ENCODE measurements at places on chromosomes 12 and 14.

GRCh38 chr12:38159092-38159551 is 157.5 kb upstream of the ALG10B start:
- H3K4me3 ChIP-seq, result no peak overlapping the region
- H3K27ac ChIP-seq, result no peak overlapping the region
- H3K27me3 ChIP-seq, result no peaks in the 10 kb centered on the region

DNA sequence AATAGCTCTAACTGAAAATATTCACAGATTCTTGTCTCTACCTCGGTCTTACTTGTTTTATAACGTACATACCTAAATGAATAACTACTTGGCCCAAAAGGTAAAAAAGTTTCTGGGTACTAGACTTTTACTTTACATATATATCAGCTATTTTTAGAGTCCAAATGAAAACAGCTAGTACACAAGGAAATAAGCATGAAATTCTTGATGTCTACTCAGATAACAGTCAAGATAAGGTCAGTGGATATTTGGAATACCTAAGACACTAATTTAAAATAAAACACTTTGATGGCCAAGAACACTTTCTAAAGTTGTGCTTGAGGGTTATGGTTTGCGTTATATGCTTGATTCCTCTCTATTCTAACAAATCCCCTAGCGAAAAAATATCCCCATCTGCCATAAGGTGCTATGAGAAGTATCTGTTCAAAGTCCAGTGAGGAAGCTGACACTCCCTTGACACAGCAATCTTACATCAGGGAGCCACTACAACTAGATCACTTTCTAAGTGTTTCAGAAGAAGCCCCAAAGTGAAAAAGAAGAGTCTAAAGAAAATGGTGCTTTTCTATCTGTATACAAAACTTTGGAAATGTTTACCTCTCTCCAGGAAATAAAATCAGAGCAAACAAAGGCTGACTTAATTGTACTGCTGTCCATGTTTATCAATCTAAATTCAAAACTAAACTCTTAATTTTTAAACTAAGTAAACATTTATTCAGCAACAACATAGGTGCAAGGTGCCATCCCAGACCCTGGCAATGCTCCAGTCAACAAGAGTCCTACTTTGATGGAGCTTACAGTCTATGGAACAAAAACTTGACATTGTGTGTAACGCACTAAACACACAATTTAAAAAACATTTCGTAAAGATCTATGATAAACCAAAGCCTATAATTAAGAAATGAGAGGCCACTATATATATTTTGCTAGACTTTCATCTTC is 11.7 kb downstream of the PTPN21 start:
- H3K4me3 ChIP-seq, result no peak overlapping the region
- no peaks in the 10 kb centered on the region for H3K27me3 ChIP-seq
- DNase-seq, result no peak
- no peak overlapping the region for H3K27ac ChIP-seq
- H3K4me1 ChIP-seq, result peaks cover 51% of the 10 kb centered on the region
- H3K36me3 ChIP-seq, result no peaks in the 10 kb centered on the region

DNA sequence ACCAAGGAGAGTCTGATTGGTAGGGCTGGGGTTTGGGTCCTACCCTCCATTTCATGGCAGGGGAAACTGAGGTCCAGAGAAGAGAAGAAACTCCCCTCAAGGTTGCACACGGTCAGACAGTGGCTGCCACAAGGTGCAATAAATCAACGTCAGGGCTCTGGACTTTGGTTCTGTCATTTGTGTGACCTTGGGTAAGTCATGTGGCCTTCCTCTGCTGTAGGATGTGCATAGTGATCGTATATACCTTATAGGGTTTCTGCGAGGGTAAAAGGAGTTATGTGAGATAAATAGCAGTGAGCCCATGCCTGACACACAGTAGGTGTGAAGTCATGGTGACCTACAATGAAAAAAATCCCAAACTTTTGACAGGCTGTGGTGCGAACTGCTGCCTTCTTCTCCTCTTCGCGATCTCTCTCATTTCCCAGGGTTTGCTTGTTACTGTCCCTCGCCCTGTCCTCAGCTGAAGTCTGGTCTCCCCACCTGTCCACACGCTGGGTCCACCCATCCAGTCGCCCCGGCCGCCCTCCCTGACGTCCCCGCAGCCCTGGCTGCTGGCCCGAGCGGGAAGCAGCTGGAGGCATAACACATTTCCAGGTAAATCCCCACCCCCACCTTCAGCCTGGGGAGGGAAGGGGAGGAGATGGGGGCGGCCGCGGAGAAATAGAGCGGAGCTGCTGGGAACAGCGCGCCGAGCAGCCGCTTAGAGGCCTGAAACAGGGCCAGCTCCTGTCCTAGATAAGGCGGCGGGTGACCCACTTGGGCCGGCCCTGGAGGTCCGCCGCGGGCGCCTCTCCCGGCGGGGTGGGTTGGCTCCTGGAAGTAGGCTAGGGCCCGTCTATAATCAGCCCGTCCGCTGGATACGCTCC is 1.8 kb upstream of the FAM222A start:
- no peak overlapping the region for H3K4me3 ChIP-seq
- no peak for DNase-seq
- H3K36me3 ChIP-seq, result no peaks in the 10 kb centered on the region
- no peak overlapping the region for H3K27ac ChIP-seq
- peaks cover 23% of the 10 kb centered on the region for H3K27me3 ChIP-seq

- H3K4me3 ChIP-seq, result no peak overlapping the region
- no peaks in the 10 kb centered on the region for H3K4me1 ChIP-seq
- H3K27ac ChIP-seq, result no peak overlapping the region
- H3K36me3 ChIP-seq, result no peaks in the 10 kb centered on the region
- no peaks in the 10 kb centered on the region for H3K27me3 ChIP-seq
Measured at GRCh38 chr12:117404203-117404853, 42.9 kb upstream of the NOS1 start.

DNA sequence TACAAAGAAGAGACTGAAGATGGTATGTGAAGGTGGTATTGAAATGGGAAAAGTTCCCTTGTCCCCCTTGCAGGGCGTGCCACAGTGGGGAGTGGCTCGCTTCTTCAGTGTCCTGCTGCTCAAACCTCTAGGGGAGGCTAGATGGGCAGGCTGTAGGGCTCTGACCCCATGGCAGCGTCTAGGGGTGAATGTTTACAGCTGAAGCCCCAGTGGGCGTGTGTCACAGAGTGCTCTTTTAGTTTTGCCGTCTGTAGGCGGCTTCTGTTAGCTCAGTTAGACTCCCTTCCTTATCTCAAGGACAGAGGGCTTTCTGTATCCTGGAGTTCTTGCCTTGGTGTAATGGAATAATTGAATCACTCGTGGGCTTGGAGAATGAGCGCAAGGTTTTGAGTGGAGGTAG is 266.2 kb downstream of the RAD51B start:
- H3K27ac ChIP-seq, result no peak overlapping the region
- no peaks in the 10 kb centered on the region for H3K27me3 ChIP-seq
- H3K4me3 ChIP-seq, result no peak overlapping the region
- H3K36me3 ChIP-seq, result no peaks in the 10 kb centered on the region

DNA sequence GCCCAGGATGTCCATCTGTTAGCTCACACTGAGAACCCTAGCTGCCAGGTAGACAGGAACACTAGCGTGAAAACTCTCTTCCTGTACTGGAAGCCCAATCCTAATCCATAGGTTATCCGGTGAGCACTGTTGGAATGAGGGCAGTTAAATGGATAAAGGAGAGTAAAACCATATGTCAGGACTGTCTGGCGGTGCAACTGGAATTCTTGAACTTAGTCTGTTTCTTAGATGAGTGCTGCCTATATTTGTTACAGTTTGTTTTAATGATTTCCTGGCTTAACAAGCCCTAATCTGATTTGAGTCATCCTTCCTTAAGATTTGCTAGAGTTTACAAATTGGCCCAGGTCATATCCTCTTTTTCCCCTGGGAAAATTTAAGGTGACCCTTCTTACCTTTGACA is 104.7 kb downstream of the ANO4 start:
- no peaks in the 10 kb centered on the region for H3K36me3 ChIP-seq
- H3K27ac ChIP-seq, result no peak overlapping the region
- H3K4me1 ChIP-seq, result no peaks in the 10 kb centered on the region
- no peak overlapping the region for H3K4me3 ChIP-seq

- H3K36me3 ChIP-seq, result no peaks in the 10 kb centered on the region
- no peak for DNase-seq
- no peaks in the 10 kb centered on the region for H3K27me3 ChIP-seq
- peak overlapping the region; percentile 18 for H3K27ac ChIP-seq
- no peak overlapping the region for H3K4me3 ChIP-seq
Measured at GRCh38 chr14:92553438-92553837, 39.9 kb downstream of the RIN3 start.

GRCh38 chr12:89542912-89543592 is 17.2 kb upstream of the POC1B start:
- DNase-seq, result peak; percentile 74
- H3K36me3 ChIP-seq, result no peaks in the 10 kb centered on the region
- no peaks in the 10 kb centered on the region for H3K4me1 ChIP-seq
- no peak overlapping the region for H3K27ac ChIP-seq

DNA sequence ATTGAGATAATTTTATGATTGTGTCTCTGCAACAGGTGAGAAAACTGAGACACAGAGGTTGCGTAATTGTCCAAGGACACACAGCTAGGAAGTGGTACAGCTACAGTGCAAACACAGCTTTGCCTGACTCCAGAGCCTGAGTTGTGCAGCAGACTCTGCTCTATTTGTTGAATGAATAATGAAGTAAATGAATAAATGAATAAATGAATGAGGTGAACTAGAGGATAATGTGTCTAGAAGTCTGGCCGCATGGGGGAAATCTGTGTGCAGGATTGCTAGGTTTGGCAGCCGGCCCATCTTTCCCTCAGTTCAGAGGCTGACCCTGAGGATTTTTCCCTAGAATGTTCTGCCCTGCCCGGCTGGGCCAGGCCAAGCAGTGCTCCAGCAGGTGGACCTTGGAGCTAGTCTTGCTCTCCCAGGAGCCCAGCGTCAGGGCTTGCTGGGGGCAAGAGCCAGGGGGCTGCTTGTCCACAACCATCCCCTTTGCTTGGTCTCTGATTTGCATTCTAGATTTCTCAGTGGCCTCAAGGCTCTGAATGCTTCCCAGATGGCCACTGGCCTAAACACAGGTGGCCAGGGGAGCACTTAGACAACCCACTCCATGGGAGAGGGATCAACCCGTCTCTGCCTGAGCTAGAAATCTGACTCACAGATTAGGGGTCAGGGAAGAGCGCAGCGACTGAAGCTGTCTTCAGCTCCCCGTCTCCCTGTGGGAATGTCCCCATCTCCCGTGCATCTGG is 225.2 kb downstream of the C12orf75 start:
- no peak overlapping the region for H3K27ac ChIP-seq
- H3K4me3 ChIP-seq, result no peak overlapping the region
- DNase-seq, result no peak

GRCh38 chr12:45909041-45909713 is 81.2 kb downstream of the SCAF11 start:
- peaks cover 47% of the 10 kb centered on the region for H3K36me3 ChIP-seq
- H3K4me3 ChIP-seq, result no peak overlapping the region
- no peak overlapping the region for H3K27ac ChIP-seq

- peaks cover 53% of the 10 kb centered on the region for H3K36me3 ChIP-seq
- H3K27ac ChIP-seq, result no peak overlapping the region
- DNase-seq, result no peak
- H3K27me3 ChIP-seq, result no peaks in the 10 kb centered on the region
Measured at GRCh38 chr14:22898302-22899090, 15.5 kb downstream of the REM2 start.

- H3K36me3 ChIP-seq, result no peaks in the 10 kb centered on the region
- H3K27me3 ChIP-seq, result no peaks in the 10 kb centered on the region
- no peak overlapping the region for H3K4me3 ChIP-seq
- no peak for DNase-seq
- H3K4me1 ChIP-seq, result no peaks in the 10 kb centered on the region
- no peak overlapping the region for H3K27ac ChIP-seq
Measured at GRCh38 chr12:41034686-41035085, 153.4 kb upstream of the PDZRN4 start.

GRCh38 chr12:115956236-115956635 is 321.3 kb downstream of the MED13L start:
- no peaks in the 10 kb centered on the region for H3K27me3 ChIP-seq
- H3K4me3 ChIP-seq, result no peak overlapping the region
- H3K4me1 ChIP-seq, result no peaks in the 10 kb centered on the region
- no peak overlapping the region for H3K27ac ChIP-seq
- DNase-seq, result no peak

DNA sequence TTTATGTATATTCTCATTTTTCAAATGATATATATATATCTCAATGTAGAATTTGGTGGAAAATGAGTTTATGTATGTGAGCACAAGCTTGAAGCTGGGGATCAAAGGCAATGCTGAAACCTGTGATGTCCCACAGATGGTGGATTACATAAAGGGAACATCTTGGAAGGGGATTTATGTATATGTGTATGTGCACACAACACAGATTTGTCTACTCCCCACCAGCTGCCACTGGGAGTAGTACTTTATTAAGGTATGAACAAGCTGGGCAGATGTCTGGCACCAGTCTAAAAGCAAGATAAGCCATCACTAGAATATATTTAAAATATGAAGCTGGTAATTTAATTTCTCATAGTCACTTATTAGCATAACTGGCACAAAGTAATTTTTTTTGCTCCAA is 895.6 kb downstream of the SLC6A15 start:
- H3K36me3 ChIP-seq, result no peaks in the 10 kb centered on the region
- H3K27ac ChIP-seq, result no peak overlapping the region
- H3K4me1 ChIP-seq, result no peaks in the 10 kb centered on the region

GRCh38 chr14:55699131-55700057 is 119.4 kb downstream of the KTN1 start:
- H3K27me3 ChIP-seq, result no peaks in the 10 kb centered on the region
- H3K36me3 ChIP-seq, result no peaks in the 10 kb centered on the region
- no peak overlapping the region for H3K4me3 ChIP-seq
- no peak for DNase-seq
- no peak overlapping the region for H3K27ac ChIP-seq
- H3K4me1 ChIP-seq, result no peaks in the 10 kb centered on the region

DNA sequence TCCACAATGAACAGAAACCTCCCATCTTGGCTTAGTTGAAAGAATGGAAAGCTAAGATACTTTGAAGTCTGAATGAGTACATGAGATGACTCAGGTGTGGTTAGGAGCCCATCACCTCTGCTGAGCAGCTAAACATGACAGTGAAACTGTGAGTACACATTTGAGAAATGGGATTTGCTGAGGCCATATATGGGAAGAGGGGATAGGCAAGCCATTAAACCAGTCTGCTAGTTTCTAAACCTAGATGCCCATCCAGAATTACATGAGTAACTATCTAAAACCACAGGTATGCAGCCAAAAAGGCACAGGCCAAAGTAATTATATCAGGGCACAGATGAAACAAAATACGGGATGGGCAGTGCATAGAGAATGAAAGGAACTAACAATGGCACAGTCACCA is 41.2 kb downstream of the NKX2-1 start:
- no peaks in the 10 kb centered on the region for H3K27me3 ChIP-seq
- no peak overlapping the region for H3K4me3 ChIP-seq
- H3K27ac ChIP-seq, result no peak overlapping the region
- DNase-seq, result no peak
